ENCODE measurements at places on chromosomes 7 and 10. TPM values are rescaled to one million over a fixed set of nuclear protein-coding genes. Genes with fewer than 3 reads are reported as not detected.

The SPDYE16 gene
- total RNA-seq: 0.23 TPM

The NRAP gene
- 0.23 TPM for total RNA-seq

The MSMB gene
- total RNA-seq: not detected

The NUTM2A gene
- 2.3 TPM for total RNA-seq

The COMMD3 gene
- total RNA-seq: 36.0 TPM

Measured in diencephalon (tissue), 1 donor.